ENCODE measurements at places on chromosomes 2 and 18.
A peak's percentile ranks its signal among the peaks of the same experiment; 100 is the strongest.

- DNase-seq, result no peak
Observed at GRCh38 chr18:49985236-49985635, 171.9 kb upstream of the ACAA2 start.

GRCh38 chr2:101081375-101081907 is 69.7 kb downstream of the TBC1D8 start:
- no peak for DNase-seq

- DNase-seq, result no peak
Observed at GRCh38 chr2:193461431-193461934, 1266.8 kb upstream of the TMEFF2 start.

DNA sequence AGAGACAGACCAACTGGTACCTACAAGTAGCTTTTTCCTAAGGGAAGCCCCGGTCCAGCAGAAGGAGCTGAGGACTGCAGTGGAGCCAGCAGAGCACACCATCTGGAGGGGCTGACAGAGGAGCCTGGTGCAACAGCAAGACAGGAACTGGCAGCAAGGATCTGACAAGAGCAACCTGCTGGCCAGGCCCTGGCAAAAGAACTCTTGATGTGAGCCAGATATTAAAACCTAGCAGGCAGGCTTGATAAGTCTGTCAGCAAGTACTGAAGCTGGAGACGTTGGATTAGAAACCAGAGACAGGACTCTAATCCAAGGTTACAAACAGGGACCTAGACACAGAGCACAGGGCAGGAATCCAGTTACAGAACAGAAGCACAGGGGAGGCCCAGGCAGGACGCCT is 260.7 kb upstream of the MGAT5 start:
- no peak for DNase-seq

DNA sequence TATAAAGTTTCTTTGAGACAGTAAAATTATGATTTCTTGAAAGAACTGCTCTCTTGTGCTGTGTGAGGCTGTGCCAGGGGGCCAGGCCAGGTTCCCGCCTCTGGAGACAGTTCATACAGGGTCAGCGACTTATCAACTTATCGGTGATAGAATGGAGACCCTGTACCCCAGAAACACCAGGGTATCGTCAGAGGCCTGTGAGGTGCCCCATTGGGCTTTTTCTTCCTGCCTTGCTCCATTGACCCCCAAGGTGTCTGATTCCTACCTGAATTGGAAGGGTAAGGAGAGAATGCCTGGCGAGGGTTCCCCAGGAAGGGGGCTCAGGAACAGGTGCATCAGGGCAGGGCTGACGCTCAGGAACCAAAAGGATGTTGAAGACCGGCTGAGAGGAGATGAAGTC is 4.3 kb downstream of the DLX1 start:
- DNase-seq, result no peak

DNA sequence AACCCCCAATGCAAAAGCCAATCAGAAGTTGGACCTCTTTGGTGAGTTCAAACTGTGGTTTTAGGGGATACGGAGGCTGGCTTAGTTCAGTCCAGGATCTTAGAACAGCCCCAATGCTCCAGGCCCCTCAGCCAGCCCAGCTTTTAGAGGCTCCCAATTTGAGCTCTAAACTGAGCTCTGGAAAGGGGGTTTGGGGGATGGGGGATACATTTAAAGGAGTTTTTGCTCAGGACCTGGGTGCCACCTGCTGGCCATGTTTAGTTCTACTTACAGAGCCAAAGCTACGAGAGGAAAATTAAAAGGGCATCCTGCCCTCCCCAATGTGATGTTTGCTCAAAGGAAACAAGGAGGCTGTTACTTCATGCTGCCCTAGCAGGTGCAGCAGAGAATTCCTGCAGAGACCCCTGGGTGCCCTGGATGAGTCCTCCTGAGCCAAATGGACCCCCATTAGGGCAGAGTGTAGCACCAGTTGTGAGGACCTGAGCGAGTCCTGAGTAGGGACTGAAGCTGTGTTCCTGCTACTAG is 15.9 kb upstream of the TMEM214 start:
- DNase-seq, result peak; percentile 21

- DNase-seq, result no peak
Observed at GRCh38 chr18:30917651-30918050, 124.9 kb downstream of the DSC3 start.

- DNase-seq, result no peak
Observed at GRCh38 chr18:37012452-37012851, 183.5 kb downstream of the KIAA1328 start.

- DNase-seq, result no peak
Observed at GRCh38 chr2:106546391-106546990, 59.3 kb downstream of the CD8B2 start.

DNA sequence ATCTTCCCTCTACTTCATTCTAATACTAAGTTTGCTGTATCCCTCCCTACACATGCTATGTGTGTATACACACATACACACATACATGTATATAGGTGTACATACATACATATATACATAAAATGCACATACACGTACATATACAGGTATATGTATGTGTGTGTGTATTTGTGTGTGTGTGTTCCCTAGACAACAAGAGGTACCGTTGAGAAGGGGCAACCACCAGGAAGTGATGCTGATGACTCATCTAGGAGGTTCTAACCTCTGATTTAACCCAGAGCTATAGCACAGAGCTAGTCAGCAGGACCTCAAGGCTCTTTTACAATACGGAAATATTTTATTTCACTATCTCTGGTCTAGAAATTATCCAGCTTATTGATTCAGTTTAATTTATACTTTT is 139.2 kb downstream of the LAMA3 start:
- no peak for DNase-seq

GRCh38 chr2:38810488-38810887 is 32.5 kb downstream of the GEMIN6 start:
- DNase-seq, result no peak
